Lower lobe of right lung (tissue), 2 donors: ENCODE measurements at places on chromosomes 2 and 18. TPM values are rescaled to one million over a fixed set of nuclear protein-coding genes. Genes with fewer than 3 reads are reported as not detected.

DNA sequence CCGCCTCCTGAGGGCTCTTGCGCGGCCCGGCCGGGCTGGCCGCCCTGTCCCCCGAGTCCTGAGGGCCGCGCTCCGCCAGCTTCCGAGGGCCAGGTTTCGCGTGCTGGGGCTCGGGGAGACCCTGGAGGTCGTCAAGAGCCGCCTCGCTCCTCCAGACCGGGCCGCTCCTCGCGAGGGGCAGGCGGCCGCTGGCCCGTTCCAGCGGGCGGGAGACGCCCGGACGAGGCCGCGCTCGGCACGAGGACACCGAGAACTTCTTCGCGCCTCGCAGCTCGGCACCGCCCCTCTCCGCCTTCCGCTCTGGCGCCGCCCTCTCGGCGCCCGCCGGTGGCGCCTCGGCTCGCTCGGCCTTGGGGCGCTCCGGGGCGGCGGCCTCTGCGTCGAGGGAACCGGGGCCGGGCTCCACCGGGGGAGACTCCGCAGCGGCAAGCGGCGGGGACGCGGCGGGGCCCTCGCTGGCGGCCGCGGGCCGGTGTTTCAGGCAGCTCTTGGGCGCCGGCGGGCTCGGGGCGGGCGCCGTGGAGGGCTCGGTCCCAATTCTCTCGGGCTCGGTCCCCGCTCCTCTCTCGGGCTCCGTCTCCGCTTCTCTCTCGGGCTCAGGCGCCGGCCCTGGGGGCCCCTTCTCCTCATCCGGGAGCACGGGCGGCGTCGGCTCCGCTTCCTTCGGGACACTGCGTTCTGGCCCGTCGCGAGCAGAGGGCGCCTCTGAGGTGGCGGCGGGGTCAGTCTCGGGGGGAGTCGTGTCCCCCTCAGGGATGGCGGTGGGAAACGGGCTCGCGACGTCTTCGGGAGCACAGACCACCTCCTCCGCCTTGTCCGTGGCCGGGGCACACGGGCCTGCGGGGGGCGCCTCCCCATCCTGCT is 91.6 kb upstream of the MGAT4A start:
- DNase-seq: peak; percentile 81

Gene FAM136A
- 19.5 TPM for total RNA-seq

- no peak for DNase-seq
Measured at GRCh38 chr18:63297687-63298399, 21.7 kb downstream of the BCL2 start.

DNA sequence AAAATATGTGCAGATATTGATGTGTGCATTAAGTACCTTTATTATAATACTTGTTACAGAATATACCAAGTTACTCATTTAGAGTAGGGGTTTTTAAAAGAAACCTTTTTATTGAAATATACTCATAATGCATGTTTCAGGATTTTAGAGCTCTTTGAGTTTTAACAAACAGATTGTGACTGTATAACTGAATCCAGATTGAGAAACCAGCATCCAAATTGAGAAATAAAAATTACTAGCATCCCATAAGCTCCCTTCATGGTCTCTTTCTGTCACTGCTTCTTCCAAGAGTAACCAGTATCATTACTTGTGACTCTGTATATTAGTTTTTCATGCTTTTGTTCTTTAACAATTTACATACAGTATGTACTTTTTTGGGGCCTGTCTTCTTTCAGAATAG is 156.9 kb downstream of the UBR3 start:
- no peak for DNase-seq

DNA sequence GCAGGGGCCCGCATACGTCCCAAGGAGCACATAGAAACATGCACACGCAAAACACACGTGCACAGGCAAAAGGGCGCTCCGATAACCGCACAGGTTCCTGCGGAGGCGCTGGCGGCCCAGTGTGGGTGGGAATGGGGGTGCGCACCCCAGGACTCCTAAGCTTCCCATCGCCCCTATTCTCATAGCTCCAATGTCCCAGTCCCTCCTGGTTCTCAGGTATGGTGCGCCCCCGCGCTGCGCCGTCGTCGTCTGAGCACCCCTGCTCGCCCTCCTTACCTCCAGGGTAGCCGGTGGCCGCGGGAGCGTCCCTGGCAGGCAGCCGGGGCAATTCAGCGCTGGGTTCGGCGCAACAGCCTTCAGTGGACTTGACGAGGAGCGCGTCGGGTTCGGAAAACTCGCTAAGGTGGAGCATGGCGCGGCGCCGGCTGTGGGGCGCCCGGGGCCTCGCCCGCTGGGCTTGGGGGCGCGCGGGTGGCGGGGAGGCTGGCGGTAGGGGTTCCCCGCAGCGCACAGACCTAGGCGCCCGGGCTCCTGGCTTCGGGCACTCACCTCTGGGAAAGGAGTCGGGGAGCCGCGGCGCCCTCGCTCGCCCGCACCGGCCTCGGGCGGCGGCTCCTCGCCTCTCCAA is 328 bp downstream of the EGR4 start:
- DNase-seq: no peak

DNA sequence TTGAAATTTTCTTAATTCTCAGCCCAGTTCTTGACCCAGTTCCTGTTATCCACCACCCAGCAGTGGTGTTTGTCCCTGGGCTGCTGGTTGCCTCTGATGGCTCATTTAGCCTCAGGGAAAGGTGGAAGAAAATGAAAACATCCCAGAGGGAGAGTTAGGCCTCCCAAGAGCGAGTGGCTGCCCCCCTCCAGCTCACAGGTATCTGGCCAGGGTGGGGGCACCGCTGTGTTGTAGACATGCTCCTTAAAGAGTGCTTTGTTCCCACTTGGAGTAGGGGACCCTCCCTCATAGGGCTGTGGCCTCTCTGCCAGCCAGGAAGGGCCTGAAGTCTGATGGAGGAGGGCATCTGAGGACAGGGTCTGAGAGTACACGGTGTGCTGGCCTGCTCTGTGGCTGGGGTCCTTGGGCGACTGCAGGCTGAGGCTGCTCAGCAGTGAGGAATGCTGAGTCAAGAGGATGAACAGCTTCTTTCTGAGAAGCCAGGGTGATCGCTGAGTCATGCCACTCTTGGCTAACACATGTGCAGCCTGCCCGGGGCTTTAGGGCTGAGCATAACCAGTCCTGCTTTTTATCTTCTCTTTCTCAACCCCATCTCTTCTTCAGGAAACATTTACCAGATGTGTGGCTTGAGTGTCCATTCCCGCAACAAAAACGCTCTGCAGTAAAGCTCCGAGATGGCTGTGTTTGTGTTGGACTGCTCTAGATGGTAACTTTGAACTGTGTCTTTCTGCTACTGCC is 72.3 kb downstream of the IL1R2 start:
- peak; percentile 87 for DNase-seq

Gene FBLN7
- 2.0 TPM for total RNA-seq
